ENCODE measurements at places on chromosomes 6 and 20. TPM values are rescaled to one million over a fixed set of nuclear protein-coding genes. Genes with fewer than 3 reads are reported as not detected.

SLC22A16 gene
- total RNA-seq = not detected

C6orf141 gene
- total RNA-seq = 5.7 TPM

OPRL1 gene
- total RNA-seq = 0.63 TPM

GNAS-AS1 gene
- total RNA-seq = 0.81 TPM

ADGRF5 gene
- 15.9 TPM for total RNA-seq

NANP gene
- 9.3 TPM for total RNA-seq
